ENCODE measurements at places on chromosomes 3 and 15.

GRCh38 chr3:100072326-100073048 lies 41.8 kb downstream of the FILIP1L start:
- no peak for DNase-seq

DNA sequence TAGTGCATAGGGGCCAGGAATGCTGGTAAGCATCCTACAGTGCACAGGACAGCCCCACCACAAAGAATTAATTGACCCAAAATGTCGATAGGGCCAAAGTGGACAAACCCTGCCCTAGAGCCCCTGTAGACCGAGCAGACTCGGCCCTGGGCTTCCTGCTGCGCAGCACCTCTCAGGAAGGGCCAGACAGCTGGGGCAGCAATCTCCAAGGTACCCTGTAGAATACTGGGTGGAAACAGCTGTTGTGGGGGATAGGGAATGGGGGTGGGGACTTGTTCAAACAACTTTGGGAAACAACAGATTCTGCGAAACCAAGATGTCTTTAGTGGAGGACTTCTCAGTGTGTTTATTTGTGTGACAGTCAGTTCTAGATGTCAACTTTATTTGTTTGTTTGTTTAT lies 67.1 kb downstream of the MRPL46 start:
- DNase-seq = no peak

DNA sequence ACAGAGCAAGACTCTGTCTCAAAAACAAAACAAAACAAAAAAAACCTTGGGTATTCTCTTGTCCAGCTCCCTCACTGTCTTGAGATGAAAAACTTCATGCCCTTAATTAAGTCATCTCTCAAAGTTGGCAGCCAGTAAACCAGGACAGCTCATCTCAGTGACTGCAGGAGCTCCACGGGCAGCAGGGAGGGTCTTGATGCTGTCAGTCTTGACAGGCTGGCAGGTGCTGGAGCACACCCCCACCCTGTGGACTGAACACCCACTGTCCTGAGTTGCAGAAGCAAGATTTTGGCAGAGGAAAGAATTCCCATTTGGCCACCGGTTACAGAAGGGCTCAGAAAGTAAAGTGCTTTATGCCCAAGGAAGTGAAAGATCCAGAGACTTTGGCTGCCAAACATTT lies 8.0 kb downstream of the DNAJA4 start:
- DNase-seq = no peak

DNA sequence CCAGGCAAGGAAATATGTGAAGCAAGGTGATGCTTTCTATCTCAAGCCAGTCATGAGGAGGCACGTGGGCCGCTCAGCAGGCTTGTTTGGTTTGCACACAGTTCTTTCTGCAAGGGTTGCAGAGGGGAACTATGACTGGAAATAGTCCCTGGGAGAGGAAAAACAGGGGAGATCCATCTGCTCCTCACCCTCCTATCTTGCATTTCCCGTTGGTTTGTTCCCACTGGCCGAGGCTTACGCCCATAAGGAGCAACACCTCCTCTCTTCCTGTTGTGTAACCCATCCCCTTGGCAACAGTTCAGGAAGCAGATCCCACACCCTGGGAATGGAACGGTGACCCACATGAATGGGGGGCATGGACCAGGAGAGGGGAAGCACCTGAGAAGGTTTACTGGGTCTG lies 72.1 kb upstream of the MAGI1 start:
- DNase-seq = no peak

DNA sequence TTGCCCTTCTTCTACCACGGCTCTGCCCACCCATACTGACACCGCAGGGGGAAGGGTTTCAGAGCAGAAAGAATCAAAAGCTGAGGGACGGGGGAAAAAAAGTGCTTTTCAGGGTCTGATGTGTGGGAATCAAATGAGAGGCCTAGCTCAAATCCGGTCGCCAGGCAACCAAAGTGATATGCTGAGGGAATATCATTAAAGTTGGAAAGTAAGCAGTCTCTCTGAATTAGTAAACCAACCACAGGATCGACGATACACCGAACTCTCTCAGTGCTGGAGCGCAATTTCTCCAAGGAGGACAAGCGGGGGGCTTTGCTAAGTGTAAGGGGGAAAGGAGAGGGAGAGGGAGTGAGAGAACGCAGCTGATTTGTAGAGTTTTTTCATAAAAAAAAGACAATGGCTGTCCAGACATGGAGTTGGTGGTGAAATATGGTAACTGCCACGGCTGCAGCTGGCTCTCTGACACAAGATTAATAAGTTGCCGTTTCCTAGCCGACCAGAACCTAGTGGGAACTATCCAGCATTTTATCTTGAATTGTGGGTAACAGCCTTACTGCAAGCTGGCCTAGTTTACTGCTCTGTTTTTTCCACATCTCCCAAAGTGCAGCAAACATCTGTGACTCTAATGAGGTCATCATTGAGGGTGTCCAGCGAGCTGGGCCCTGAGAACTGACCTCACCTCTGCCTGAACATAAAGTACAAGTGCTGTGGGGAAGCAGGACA lies 530.2 kb downstream of the SOX2 start:
- DNase-seq = no peak

DNA sequence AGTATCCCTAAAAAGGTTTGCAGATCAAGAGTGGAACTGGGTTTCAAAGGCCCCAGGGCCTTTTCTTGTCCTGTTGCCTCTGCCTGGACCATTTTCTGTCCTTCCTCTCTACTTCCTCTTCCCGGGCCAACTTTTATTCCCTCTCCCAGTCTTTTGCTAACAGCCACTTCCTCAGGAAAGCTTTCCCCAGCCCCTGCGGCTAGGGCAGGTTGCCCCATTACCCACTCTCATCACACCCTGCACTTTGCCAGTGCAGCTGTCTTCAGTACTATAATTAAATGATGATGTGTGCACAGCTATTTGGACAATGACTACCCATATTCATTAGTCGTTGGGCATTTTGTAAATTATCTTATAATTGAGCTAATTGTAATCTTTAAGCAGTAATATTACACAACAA lies 150.5 kb upstream of the THBS1 start:
- no peak for DNase-seq

GRCh38 chr3:190718671-190719070 lies 143.8 kb downstream of the GMNC start:
- DNase-seq = no peak

DNA sequence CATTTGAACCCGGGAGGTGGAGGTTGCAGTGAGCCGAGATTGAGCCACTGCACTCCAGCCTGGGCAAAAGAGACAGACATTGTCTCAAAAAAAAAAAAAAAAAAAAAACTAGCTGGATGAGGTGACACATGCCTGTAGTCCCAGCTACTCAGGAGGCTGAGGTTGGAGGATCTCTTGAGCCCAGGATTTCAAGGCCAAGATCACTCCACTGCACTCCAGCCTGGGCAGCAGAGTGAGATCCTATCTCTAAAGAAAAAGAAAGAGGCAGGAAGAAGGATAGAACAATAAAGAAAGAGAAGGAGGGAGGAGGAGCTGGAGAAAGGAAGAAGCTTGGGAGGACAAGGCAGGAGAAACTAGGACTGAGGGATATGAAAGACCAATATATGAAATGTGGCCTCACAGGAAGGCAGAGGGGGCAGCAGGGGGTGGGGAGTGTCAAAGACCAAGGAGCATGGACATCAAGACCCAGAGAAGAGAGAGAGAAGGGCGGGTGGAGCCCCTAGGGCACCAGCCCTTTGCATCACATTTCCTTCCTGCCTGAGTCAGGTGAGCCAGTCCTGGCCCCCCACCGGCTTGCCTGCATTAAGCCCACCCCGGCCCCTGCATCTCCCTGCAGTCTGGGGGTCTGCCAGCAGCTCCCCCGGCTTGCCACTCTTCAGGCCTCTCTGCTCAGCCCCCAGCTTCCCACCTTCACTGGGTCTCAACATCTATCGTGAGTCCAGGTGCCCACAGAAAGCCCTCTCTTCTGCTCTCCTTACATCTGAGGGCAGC lies 11.5 kb downstream of the IGDCC3 start:
- no peak for DNase-seq

DNA sequence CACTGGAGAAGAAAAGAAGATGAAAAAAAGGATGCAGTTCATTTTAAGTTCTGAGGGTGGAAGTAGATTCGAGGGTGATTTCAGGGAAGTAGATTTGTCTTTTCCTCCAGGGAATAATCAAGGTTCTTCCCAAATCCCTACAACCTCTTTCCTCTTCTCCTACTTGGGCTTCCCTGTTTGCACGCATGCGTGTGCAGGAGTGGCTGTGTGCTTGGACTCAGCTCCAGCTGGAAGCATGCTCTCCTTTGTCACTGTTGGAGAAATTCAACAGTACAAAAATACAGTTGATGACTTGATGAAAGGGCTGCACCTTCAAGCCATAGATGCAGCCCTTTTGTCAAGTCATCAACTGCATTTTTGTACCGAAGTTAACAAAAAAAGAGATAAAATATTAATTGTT lies 3.8 kb downstream of the OR5K2 start:
- DNase-seq = no peak

GRCh38 chr3:107633327-107634098 lies 110.8 kb downstream of the BBX start:
- no peak for DNase-seq

GRCh38 chr3:187685948-187686347 lies 15.8 kb upstream of the SST start:
- DNase-seq = no peak

DNA sequence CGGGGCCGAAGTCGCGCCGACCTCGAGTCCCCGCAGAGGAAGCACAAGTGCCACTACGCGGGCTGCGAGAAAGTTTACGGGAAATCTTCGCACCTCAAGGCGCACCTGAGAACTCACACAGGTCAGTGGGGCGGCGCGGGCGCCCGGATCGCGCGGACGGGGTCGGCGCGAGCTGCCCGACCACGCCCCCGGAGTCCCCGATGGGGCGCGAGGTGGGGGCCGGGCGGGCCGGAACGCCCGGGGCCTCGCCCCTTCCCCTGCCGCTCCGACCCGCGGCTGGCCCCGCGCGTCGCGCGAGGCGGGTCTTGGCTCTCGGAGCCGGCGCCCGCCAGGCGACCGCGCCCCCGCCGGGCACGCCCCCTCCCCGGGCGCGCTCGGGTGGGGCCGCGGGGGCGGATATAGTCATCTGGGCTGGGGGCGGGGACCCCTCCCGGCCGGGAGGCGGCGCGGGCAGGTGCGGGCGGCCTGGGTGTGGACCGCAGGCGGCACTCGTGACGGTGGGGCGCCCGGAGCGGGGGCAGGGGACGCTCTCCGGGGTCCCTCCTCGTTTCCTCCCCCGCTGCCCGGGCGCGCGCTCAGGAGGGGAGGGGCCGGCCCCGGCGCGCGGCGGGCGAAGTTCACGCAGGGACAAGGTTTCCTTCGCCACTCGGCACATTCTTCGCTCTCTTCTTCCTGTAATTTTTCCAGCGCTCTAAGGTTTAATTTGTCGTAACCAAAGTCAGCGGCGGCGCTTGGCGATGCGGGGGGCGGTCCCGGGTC lies 1.2 kb downstream of the KLF13 start:
- DNase-seq = peak; percentile 72

DNA sequence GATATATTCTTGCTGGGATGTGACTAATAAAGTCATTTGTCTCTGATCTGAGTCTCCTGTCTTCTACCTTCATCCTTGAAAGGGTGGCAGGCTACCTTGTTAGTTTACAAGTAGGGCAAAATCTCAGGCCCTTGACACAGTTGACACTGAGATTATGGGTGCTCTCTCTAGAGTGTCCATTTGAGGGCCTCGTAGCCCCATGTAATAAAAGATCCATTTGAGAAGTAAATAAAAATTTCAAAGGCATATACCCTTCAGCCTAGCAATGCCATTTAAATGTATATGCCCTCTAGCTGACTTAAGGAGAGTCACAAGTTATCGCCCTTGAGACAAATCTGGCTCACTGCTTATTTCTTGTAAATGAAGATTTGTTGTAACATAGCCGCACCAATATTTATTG lies 98.6 kb downstream of the TCF12 start:
- DNase-seq = peak; percentile 45

DNA sequence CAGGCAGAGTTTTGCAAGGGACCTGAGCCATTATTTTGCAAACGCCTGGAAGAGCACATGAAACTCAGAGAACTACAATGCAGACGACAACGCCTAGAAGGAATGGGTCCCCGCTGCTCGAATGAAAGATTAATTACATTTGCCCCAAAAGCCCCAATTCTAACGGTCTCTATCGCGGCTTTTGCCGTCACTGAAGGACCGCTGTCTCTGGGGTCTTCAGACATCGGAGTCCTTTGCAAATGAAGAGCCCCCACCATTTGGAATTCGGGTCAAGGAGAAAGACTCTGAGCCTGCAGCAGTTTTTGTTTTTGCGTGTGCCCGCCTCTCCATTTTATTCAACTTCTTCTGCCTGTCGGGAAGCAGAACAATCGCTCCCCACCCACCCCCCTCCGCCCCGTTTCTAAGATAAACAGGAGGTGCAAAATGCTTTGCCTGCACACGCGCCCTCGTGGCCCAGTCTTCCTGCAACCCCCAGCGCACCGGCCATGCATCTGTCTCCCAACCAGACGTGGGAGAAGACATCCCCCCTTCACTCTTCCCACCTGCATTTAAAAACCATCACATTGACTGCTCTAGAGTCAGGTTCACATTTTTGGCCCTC lies 13.5 kb downstream of the SOX2 start:
- DNase-seq = no peak

GRCh38 chr15:80939216-80939615 lies 50.4 kb downstream of the MESD start:
- no peak for DNase-seq

GRCh38 chr3:134847349-134847748 lies 52.3 kb downstream of the EPHB1 start:
- DNase-seq = no peak

DNA sequence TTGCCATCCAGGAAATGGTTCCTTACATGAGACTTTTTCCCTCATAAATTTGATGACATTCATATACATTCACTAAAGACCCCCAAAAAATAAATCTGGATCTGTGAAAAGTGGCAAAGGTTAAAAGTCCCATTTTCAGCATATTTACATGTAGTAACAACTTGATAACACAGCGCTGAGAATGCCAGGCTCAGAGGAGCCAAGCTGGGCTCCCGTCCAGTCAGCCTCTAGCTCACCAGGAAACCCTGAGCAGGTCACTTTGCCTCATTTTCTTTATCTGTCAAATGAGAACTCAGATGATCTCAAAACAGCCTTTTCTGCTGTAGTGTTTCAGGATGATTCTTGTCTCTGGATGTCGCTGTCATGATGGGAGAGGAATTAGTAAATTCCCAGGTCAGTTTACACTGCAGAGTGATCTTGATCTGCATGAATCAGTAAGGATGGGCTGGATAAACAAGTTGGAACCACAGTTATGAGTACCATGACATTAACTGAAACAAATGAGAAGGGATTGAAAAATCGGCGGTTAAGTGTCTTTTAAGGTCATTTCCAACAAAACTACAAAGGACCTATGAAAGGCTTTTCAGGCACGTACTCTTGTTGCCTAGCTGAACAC lies 82.8 kb downstream of the PPARG start:
- DNase-seq = no peak

GRCh38 chr15:58517252-58517681 lies 85.5 kb downstream of the LIPC start:
- no peak for DNase-seq

All from COR-L47 (cell line).